ENCODE measurements at places on chromosomes 12 and 14.

- no peak for DNase-seq
Measured at GRCh38 chr12:71671816-71672215, 7.7 kb downstream of the THAP2 start.

GRCh38 chr12:5861416-5861815, 83.6 kb downstream of the ANO2 start:
- DNase-seq: no peak

DNA sequence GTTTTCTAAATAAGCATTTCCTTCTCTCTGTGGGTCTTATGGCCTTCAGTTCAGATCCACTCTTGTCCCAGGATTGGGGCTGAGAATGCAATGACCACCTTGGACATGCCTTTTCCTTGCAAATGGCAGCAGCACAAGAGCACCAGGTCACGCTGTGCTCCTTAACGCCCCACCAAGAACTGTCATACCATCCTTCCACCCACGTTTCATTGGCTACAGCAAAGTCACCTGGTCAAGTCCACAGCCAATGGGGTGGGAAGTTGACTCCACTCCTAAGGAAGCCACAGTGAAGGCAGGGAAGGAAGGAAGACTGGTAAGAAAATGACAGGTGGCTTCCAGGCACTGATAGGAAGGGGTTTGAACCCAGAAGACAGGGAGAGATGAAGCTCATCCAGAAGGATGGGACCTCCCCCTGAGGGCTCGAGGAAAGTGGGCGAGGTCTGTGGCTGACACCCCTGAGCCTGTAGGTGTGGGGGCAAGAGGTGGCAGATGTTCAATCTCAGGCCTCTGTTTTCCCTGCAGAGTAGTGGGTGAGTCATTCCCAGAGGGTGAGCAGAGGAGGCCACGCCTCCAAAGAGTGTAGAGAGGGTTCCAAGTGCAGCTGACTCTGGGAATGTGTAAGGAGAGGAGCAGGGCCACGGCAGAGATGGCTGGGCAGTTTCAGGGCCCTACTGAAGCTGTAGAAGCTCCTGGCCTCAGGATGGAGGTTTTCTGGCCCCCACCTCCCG, 113.5 kb upstream of the VRK1 start:
- no peak for DNase-seq

GRCh38 chr12:6426882-6427671, 17.7 kb upstream of the CD27 start:
- no peak for DNase-seq

GRCh38 chr12:43861015-43861839, 25.3 kb downstream of the TMEM117 start:
- no peak for DNase-seq

- no peak for DNase-seq
Measured at GRCh38 chr14:34201909-34202637, 251.2 kb upstream of the EGLN3 start.

GRCh38 chr14:59919570-59920377, at the start of gene LRRC9:
Gene LRRC9 (plus strand): TSS chr14:59920144.
- no peak for DNase-seq

- DNase-seq: no peak
Measured at GRCh38 chr14:60514741-60515491, 6.0 kb downstream of the SIX6 start.

GRCh38 chr12:117027251-117028086, 71.7 kb downstream of the TESC start:
- no peak for DNase-seq

- DNase-seq: no peak
Measured at GRCh38 chr12:52537101-52537500, 15.8 kb downstream of the KRT71 start.

Measured in GM04503 (cell line).